Colonic mucosa (tissue), 4 donors: ENCODE measurements at places on chromosomes 3 and 15.
A peak's percentile ranks its signal among the peaks of the same experiment; 100 is the strongest.

DNA sequence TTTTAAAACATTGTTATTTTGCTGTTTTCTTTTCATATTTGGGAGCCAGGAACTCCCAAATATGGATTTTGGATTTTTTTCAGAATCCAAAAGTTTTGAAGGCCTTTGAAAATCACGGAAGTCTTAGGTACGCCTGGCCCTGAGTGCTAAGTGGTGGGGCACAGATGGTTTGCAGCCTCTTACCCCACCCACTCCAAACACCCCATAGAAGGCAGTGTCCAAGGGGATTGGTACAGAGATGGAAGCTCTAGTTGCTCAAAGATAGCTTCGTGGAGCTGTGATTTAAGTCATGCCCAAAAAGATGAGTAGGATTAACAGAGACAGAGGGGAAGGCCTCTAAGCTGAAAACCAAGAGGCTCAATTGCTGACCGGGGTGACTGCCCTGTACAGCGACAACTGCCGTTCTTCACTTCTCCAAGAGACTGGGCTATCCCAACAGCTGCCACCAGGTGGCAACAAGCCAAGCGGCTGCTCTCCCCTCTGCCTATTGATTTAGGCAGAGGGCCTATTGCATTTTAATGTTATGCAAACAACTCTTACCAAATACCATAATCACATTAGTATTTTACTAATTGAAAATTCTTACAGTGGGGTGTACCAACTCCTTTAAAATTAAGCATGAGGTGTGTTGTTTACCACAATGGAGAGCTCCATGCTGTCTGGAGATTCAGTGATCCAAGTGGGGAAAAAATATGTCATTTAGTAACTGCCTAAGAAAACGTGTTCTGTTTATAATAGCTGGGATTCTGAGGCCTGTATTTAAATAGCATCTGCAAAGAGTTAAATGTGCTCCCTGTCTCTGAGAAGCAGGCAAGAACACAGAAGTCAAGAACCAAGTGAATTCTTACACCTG lies 64.0 kb upstream of the C15orf61 start:
- H3K4me1 ChIP-seq = no peaks in the 10 kb centered on the region
- H3K4me3 ChIP-seq = no peak overlapping the region
- H3K36me3 ChIP-seq = no peaks in the 10 kb centered on the region
- peak; percentile 86 for DNase-seq
- no peak overlapping the region for H3K27ac ChIP-seq

GRCh38 chr3:67048067-67048714 lies 50.1 kb downstream of the KBTBD8 start:
- H3K36me3 ChIP-seq = no peaks in the 10 kb centered on the region
- no peak overlapping the region for H3K4me3 ChIP-seq
- H3K27ac ChIP-seq = no peak overlapping the region
- DNase-seq = no peak
- H3K27me3 ChIP-seq = no peaks in the 10 kb centered on the region

DNA sequence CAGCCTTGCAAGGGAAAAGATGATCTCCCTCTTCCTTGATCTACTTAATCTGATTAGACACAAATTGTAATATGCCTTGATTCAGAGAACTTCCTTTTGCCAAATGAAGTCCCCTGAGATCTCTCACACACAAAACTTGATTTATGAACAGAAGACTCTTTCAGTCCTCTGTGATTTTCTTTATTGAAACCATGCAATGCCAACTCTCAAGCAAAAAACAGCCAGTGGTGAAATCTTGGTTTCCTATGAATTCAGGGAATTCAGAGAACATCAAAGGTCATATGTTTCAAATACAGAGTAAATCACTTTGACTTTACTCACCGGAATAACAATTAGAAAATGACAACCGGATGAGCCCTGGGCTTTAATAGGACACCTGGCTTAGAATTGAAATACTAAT lies 211.7 kb downstream of the ABHD5 start:
- H3K4me3 ChIP-seq = no peak overlapping the region
- no peaks in the 10 kb centered on the region for H3K36me3 ChIP-seq
- DNase-seq = no peak
- H3K27me3 ChIP-seq = no peaks in the 10 kb centered on the region
- no peaks in the 10 kb centered on the region for H3K4me1 ChIP-seq
- no peak overlapping the region for H3K27ac ChIP-seq

- H3K36me3 ChIP-seq = no peaks in the 10 kb centered on the region
- DNase-seq = no peak
- H3K4me1 ChIP-seq = no peaks in the 10 kb centered on the region
- H3K27me3 ChIP-seq = no peaks in the 10 kb centered on the region
- no peak overlapping the region for H3K4me3 ChIP-seq
These were observed 1573.3 kb downstream of the SI start for GRCh38 chr3:163504974-163505373.

DNA sequence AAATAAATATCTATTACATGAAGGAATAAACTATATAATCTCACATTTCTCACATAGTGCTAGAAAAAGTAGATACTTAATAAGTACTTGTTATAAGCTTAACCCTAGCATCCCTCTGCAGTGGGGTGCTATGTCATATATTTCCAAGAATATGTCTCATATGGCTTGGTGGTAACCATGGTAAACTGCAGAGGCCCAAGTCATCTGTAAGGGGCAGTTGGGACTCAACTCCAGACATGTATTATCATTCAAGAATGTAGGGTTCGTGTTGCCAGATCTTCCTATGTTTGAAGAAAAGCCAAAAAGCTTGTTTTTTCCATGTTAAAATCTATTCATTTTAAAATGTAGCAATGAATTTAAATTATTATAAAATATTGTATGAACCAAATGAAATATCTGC lies 46.2 kb downstream of the ZNF385D start:
- no peak overlapping the region for H3K27ac ChIP-seq
- DNase-seq = no peak
- no peaks in the 10 kb centered on the region for H3K27me3 ChIP-seq
- H3K36me3 ChIP-seq = no peaks in the 10 kb centered on the region
- no peak overlapping the region for H3K4me3 ChIP-seq

- no peaks in the 10 kb centered on the region for H3K4me1 ChIP-seq
- peak overlapping the region; percentile 91 for H3K4me3 ChIP-seq
- DNase-seq = peak; percentile 48
- peak overlapping the region; percentile 93 for H3K27ac ChIP-seq
These were observed 1.3 kb downstream of the TCF12 start for GRCh38 chr15:56919609-56920366.

GRCh38 chr15:72685925-72686794 lies at the start of the genes BBS4 and HIGD2B:
BBS4 (plus strand) TSS chr15:72686207; CDS start chr15:72686228, 21 bp downstream.
HIGD2B (minus strand) TSS chr15:72686182; CDS start chr15:72676374, 9,808 bp downstream.
- peak; percentile 91 for DNase-seq
- H3K27ac ChIP-seq = peak within 1 kb of the TSS; percentile 94
- H3K4me3 ChIP-seq = peak within 1 kb of the TSS; percentile 65
- H3K4me1 ChIP-seq = no peaks in the 10 kb centered on the region

GRCh38 chr15:39363761-39364586 lies 216.9 kb upstream of the THBS1 start:
- no peak for DNase-seq
- no peaks in the 10 kb centered on the region for H3K27me3 ChIP-seq
- no peak overlapping the region for H3K4me3 ChIP-seq
- no peaks in the 10 kb centered on the region for H3K4me1 ChIP-seq

DNA sequence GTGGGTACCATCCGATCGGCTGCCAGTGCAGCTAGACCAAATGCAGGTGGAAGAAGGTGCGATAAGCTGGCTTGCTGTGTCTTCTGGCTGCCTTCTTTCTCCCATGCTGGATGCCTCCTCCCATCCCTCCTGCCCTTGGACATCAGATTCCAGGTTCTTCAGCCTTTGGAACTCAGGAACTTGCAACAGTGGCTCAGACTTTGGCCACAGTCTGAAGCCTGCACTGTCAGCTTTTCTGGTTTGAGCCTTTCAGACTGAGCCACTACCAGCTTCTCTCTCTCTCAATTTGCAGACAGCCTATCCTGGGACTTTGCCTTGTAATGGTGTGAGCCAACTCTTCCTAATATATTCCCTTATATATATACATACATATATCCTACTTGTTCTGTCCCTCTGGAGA lies 485.5 kb downstream of the FHIT start:
- H3K27ac ChIP-seq = no peak overlapping the region
- no peak overlapping the region for H3K4me3 ChIP-seq
- H3K4me1 ChIP-seq = no peaks in the 10 kb centered on the region

DNA sequence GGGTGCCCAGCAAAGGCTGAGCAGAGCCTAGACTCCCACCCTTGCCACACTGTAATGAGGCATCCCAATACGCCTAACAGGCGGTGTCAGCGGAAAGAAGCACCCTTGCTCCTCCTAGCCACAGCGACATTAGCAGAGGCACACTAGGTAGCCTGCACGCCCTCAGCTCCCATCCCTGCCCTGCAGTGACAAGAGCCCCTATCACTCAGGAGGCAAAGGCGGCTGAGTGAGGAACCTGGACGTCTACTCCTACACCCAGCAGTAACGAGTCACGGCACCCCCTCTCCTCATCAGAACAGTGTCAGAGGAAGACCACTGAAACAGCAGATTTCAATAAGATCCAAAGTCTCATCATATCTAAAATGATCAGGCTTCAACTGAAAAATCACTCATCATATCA lies 12.0 kb upstream of the MAP6D1 start:
- H3K4me1 ChIP-seq = no peaks in the 10 kb centered on the region
- H3K4me3 ChIP-seq = no peak overlapping the region
- DNase-seq = no peak
- H3K36me3 ChIP-seq = peaks cover 18% of the 10 kb centered on the region
- H3K27ac ChIP-seq = no peak overlapping the region

DNA sequence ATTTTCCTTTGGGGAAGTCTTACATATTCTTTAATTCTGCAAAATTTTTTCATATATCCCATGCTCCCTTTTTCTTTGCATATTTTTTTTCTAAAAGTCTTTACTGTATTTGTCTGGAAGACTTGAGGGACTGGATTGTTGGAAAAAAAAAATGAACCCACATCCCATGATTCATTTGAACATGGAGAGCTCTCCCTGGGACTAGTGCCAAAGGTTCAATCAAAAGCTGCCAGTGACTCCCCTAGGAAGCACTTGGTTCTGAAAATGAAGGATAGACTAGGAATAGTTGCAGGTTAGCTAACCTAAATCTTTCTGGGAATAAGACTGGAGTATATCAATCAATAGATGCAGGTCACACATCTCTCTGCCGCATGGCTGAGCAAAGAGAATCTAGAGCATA lies 16.4 kb upstream of the BNC1 start:
- H3K4me3 ChIP-seq = no peak overlapping the region
- H3K4me1 ChIP-seq = no peaks in the 10 kb centered on the region
- no peaks in the 10 kb centered on the region for H3K27me3 ChIP-seq
- no peak overlapping the region for H3K27ac ChIP-seq
- H3K36me3 ChIP-seq = no peaks in the 10 kb centered on the region
- no peak for DNase-seq

- H3K27me3 ChIP-seq = no peaks in the 10 kb centered on the region
- H3K36me3 ChIP-seq = peaks cover 5% of the 10 kb centered on the region
- H3K4me1 ChIP-seq = no peaks in the 10 kb centered on the region
- DNase-seq = no peak
- H3K27ac ChIP-seq = no peak overlapping the region
These were observed 14.5 kb downstream of the SRPRB start for GRCh38 chr3:133820129-133820528.

DNA sequence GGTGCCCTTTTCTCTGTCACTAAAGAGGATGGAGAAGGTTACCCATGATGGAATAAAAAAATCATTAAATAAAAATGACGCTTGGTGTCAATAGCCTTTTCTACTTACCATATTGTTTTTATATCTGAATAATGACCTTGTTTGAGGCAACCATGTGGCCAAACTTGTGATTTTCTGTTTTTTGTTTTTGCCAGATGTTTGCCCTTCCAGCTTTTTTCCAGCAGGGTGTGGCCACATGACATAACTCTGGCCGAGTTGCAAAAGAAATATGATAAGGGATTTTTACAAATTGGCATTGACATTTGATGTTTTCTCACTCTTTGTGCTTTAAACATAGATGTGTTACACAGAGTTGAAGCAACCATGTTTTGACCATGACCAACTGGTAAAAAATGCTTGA lies 39.7 kb upstream of the EPHA3 start:
- H3K4me1 ChIP-seq = no peaks in the 10 kb centered on the region
- H3K4me3 ChIP-seq = no peak overlapping the region
- H3K36me3 ChIP-seq = no peaks in the 10 kb centered on the region
- H3K27ac ChIP-seq = no peak overlapping the region
- H3K27me3 ChIP-seq = no peaks in the 10 kb centered on the region
- DNase-seq = no peak

GRCh38 chr15:64209680-64210334 lies 47.0 kb upstream of the PPIB start:
- H3K4me1 ChIP-seq = no peaks in the 10 kb centered on the region
- no peaks in the 10 kb centered on the region for H3K27me3 ChIP-seq
- no peak overlapping the region for H3K27ac ChIP-seq
- no peak for DNase-seq
- H3K4me3 ChIP-seq = no peak overlapping the region

DNA sequence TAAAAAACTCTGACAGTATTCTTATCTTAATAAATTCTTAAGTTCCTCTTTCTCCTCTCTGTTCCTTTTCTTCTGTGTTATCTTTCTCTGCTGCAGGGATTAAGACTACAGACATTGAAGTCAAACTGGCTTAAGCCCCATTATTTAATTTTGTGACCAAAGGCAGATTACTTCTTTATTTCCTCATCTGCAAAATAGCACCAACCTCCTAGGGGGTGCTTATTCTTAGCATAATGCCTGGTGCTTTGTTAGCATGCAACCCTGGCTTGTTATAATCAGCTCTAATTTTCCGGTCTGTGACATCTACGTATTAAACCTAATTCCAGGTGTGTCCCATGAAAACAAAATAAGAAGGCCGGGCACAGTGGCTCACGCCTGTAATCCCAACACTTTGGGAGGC lies 23.8 kb downstream of the SEMA6D start:
- DNase-seq = no peak
- H3K4me1 ChIP-seq = peaks cover 3% of the 10 kb centered on the region
- no peaks in the 10 kb centered on the region for H3K36me3 ChIP-seq
- H3K27me3 ChIP-seq = no peaks in the 10 kb centered on the region
- H3K27ac ChIP-seq = no peak overlapping the region

GRCh38 chr3:8668216-8668615 lies 23.6 kb upstream of the SSUH2 start:
- no peak overlapping the region for H3K4me3 ChIP-seq
- no peaks in the 10 kb centered on the region for H3K27me3 ChIP-seq
- no peak for DNase-seq
- H3K36me3 ChIP-seq = no peaks in the 10 kb centered on the region
- H3K27ac ChIP-seq = no peak overlapping the region
- no peaks in the 10 kb centered on the region for H3K4me1 ChIP-seq

DNA sequence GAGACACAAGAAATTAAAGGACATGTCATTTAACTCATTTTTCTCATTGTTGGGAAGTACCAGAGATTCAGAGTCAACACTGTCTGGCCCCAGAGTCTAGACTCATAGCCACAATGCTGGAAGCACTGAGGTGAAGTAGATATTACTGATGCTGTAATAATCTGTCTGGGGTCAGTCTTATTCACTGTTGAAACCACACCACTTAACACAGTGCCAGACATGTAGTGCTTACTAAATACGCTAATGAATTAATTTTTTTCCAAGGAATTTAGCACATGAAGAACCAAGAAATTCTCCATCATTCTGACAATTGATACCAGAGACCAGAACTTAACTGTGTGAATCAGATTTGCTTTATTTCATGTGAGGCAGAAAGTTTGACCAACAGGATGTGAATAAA lies 150.8 kb upstream of the STAC start:
- H3K27ac ChIP-seq = no peak overlapping the region
- DNase-seq = no peak
- no peak overlapping the region for H3K4me3 ChIP-seq
